ENCODE measurements at places on chromosomes 3 and 15.

DNA sequence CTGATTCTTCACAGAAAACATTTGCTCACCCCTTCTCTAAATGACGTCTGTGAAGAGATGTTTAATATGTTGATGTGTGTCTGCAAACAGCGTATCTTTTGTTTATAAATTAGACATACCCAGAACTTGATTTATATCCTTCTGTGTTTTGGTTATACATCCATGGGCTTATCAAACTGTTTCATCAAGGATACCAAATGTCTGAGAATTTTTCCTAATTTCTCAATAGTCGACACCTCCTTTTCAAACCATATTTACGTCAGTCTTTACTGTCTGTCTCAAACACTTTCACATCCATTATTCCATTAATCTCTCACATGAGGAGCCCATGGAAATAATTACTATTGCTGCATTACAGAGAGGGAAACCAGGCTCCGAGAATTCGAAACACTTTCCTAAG, 85.4 kb downstream of the FGF12 start:
- no peak for DNase-seq

DNA sequence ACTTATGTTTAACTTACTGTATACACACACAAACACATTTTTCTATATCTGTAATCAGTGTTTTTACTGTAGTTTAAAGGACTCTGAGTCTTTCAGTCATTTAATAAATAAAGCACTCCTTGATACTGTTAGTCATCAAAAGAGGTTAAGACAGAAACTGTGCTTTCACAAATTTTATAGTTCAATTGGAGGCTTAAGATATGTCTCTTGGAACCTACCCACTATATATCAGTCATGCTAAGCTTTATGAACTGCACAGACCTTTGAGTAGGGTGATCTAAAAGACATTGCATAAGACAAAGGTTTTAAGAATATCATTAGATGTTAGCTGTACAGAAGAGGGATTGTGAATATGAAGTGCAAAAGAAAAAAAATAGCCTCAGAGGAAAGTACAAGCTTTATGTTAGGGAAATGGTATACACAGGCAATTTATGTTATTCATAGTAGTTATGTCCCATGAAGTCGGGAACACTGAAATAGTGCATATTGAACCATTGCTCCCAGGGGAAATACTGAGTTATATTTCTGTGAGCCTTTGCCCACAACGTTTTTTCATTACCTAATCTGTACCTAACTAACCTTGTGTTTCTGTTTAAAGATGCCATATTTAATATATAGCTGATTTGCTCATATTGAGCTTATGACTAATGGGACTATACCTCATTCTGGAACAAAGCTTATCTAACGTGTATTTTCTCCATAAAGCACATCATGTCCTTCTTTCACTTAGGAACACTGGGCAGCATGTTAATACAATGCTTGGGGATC, 19.7 kb downstream of the CHMP2B start:
- DNase-seq: no peak

DNA sequence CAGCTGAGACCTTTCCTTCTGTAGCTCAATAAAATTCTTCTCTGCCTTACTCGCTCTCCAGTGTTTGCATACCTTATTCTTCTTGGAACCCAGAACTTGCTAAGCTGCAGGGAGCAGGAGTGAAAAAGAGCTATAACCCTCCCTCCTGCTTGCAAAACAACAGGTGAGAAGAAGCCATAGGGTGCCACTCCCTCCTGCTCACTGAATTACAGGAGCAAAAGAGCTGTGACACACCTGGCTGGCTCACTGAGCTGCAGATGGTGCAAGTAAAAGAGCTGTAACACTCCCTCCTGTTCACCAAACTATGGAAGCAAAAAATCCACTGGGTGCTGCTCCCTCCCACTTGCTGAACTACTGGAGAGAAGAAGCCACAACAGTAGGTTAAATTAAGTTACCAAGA, 44.2 kb upstream of the C2CD4B start:
- DNase-seq: no peak

DNA sequence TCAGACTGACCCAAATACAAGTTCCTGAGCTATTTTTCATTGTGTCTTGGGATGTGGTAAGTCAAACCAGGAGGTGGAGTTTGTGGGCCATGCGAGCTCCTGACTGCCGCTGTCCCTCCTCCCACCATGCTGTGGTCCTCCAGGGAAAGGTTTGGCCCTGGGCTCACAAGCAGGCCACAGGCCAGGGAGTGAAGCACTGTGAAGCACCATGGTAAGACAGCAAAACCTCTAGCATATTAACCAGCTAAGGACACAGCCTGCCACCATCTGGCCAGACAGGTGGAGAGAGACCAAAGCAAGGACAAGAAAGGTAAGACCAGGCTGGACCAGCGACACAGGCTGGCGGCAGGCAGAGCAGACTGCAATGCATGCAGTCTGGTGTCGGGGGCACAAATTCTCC, 15.3 kb downstream of the RAB43 start:
- DNase-seq: no peak

DNA sequence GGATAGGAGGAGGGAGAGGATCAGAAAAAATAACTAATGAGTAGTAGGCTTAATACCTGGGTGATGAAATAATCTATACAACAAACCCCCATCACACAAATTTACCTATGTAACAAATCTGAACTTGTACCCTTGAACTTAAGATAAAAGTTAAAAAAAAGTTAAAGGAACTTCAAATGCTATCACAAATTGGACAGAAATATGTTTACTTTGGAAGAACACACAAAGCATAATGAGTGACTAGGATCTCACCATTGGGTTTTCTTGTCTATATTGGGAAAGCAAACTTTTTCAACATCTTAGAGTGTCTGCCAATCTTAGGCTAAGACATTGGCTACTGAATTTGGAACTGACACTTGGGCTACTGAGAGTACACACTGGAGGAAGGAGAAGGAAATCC, 140.4 kb downstream of the THRB start:
- no peak for DNase-seq

DNA sequence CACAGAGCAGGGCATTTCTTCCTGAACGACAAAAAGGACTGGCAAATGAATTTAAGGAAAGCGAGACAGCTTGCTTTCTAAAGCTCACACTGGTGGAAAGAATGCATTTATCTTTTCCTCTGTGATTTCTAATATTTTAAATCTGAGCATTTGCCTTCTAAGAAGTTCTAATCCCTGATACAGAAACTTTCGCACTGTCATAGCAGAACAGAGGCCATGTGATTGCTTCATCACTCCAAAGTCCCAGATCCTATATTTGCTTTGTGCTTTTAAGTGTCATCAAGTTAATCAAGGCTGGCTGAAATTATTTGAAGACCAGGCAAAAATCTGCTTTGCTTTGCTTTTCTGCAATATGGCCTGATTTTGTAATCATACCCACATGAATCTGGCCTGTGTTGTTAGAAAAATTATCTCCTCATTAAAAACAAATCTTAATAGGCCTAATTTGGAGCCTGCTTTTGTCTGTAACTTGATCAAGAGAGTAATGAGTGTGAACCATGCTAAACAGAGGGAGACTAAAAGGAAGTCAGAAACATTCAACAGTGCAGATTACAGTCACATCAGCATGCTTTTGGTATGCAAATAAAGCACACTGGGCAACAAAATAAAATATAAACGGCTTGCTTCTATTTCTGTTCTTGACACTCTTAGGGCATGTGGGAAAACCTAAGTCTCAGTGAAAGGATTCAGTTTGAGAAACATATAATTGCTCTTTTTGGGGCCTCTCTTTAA, 178.2 kb upstream of the ADAMTS9 start:
- no peak for DNase-seq

GRCh38 chr3:183809270-183809669, 16.1 kb downstream of the MAP6D1 start:
- DNase-seq: no peak

GRCh38 chr3:95029644-95030043, 966.8 kb downstream of the NSUN3 start:
- no peak for DNase-seq

DNA sequence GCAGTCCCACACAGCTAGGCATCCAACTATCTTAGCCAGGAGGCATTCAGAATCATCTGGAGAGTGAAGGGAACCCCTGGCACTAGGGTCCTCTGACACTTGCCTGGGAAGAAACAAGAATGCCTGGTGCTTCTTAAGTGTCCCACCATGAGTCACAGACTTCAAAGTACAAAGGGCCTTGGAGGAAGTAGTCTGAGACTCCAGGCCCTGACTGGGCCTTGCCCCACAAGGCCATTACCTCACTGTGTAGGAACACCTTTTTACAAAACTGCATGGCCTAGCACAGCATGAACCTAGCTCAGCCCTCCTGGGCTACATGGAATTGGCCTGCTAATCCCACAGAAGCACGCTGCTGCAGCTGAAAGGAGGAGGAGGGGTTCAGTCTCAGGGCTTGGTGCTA, 104.5 kb upstream of the SLCO2A1 start:
- DNase-seq: no peak

DNA sequence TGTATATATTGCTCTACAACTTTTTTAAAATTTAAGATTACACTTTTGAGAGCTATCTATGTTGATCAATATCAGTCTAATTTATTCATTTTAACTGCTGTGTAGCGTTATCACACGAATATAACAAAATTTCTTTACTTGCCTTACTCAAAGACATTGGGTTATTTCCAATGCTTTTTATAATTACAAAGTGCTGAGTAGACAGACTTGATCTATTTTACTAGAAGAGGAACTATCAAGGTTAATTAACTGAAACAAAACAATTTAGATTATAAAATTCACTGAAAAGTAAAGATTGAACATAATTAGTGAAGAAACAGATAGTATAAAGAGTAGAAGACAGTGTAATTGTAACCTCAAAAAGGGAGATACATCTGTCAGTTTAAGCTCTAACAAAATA, 105.5 kb downstream of the TGFBR2 start:
- DNase-seq: no peak

- no peak for DNase-seq
Measured at GRCh38 chr3:98326945-98327344, 26.7 kb upstream of the OR5K4 start.

- DNase-seq: no peak
Measured at GRCh38 chr3:46298871-46299607, 54.9 kb upstream of the CCR2 start.

DNA sequence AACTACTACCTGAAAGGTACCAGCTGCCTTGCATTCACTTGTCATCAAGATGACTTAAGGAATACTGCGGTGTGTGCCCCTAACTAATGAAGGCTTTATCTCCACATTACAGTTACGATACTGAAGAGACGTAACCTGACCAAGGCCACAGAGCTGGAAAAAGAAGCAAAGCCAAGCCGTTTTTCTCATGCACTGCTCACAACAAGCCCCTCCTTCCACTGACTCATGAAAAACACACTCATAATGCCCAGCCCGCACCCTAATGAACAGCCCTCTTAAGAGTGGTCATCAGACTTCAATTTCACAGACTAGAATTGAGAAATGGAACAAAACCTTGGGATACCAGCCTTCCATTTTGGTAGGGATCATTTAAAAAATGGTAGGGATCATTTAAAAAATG, 11.6 kb downstream of the PSMD6 start:
- DNase-seq: no peak

GRCh38 chr3:71728632-71729342, 3.6 kb upstream of the EIF4E3 start:
- DNase-seq: no peak

- no peak for DNase-seq
Measured at GRCh38 chr15:85149465-85150129, 167.9 kb downstream of the PDE8A start.

DNA sequence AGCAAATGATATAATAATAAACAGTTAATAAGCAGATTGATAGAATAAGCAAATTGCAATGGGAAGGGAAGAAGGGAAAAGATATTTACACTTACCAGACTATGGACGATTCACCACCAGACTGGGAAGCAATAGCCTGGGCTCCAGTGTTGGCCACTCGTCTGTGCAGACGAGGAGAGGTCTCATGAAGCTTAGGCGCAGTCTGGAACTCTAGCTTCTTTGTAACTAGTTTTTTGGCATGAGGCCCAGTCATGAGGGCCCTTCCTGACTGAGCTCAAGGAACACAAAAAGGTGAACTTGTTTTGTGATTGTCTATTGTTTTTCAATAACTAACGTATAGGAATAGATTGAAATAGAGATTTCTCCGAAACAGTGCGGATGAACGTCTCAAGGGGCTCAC, 63.3 kb upstream of the GATM start:
- DNase-seq: no peak

GRCh38 chr3:133466531-133467386, 66.9 kb downstream of the BFSP2 start:
- peak; percentile 6 for DNase-seq

DNA sequence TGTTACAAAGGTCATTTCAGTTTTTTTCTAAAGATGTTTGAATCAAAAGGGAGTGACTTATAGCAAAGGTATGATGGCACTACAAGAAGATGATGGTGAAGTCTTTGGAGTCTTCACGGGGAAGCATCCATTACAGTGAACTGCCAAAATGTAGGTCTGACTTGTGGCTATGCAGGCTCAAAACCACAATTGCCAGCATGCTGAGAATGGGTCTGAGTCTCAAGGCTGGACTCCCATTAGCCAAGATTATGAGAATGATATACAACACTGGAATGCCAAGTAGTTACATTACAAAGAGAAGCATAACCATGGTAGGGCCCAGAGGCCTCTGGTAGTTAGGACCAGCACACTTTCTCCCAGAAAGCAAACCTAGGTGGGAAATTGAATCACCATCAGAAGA, 194.2 kb downstream of the MTHFS start:
- DNase-seq: no peak

- no peak for DNase-seq
Measured at GRCh38 chr3:116260491-116260890, 184.8 kb downstream of the LSAMP start.

GRCh38 chr3:114646526-114646925, 352.7 kb downstream of the TIGIT start:
- DNase-seq: no peak
